H1 (cell line): ENCODE measurements at places on chromosomes 12 and 14. TPM values are rescaled to one million over a fixed set of nuclear protein-coding genes. Genes with fewer than 3 reads are reported as not detected.

IAPP gene
- not detected in 2 replicates for total RNA-seq

TRIM9 gene
- total RNA-seq: 3.8 and 5.4 TPM in 2 replicates

SYNE2 gene
- 43.6 and 46.1 TPM in 2 replicates for total RNA-seq

HIP1R gene
- 14.5 and 14.7 TPM in 2 replicates for total RNA-seq

DNA sequence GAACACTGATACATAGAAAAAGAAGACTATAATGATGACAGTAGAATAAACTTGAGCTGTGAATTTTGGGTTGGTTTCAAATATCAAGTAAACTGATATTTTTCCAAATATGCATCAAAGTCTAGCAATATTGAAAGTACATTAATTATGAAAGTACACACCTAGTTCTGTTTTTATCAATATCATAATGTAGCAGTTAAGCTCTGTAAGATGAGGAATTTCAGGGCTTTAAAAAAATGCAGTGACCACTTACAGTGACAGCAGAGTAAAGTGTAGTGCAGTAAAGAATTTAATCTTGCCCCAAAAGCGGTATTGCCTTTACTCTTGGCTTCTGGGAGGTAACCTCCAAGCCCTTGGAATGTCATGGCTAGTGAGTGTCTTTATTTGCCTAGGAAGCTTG is 102.9 kb upstream of the ABCD2 start:
- no peak for DNase-seq

GRCh38 chr12:121712190-121712460 is 427 bp upstream of the TMEM120B start:
- DNase-seq: no peak

DNA sequence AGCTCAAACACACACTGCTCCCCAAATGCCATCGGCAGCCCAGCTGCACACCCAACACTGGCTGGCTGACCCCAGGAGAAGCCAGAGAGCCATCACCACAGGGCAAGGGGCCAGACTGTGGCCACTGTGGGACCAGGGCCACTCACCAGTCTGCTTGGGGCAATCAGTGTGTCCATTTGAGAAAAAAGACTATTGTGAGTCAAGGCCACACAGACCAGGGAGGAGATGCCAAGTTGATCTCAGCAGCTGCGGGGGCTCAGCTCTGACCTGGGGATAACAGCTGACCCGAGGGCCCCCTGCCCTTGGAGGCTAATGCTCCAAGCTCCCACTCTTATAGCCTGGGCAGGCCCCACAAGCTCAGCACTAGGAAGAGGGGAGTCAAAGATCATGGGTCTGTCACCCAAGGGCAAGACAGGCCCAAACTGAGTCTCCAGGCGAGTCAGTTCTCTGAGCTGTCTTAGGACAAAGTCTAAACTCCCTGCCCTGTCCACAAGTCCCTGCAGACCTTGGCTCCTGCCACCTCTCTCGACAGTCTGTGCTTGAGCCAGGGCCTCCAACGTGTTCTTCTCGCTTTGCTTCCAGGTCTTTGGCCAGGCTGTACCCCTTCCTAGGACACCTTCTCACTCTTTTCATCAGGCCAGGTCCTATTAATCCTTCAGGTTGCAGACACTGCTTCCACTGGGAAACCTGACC is 30.1 kb upstream of the PNMA1 start:
- DNase-seq: no peak
